ENCODE measurements at places on chromosomes 7 and 10.

GRCh38 chr10:102004376-102004775 is 51.6 kb downstream of the ARMH3 start:
- DNase-seq = no peak

DNA sequence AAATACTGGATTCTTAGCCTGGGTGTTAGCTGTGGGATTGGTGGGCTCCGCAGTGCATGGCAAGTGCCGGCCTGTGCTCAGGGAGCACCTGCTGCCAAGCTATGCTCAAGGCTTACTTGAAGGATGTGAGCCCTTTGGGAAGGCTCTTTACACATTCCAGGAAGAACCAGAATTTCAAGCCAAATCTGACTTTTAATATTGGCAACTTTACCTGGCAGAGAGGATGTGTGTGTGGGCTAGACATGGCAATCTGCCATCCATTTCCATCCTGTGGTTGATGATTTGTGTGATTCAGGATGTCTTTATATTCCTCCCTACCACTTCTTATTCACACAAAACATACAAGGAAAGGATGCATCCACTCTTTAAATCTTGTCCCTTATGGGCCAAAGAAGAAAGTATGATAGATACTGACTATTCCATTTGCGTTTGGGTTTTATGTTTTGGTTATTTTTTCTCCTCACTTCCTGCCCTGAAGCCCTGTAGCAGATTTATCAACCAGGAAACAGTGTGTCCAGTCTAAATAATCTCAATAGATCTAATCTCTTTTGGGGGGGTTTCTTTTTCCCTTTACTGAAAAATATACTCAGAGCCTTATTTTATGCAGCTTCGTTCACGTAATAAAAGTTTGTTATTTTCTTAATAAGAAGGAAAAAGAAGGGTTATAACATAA is 247.1 kb downstream of the COBL start:
- no peak for DNase-seq

DNA sequence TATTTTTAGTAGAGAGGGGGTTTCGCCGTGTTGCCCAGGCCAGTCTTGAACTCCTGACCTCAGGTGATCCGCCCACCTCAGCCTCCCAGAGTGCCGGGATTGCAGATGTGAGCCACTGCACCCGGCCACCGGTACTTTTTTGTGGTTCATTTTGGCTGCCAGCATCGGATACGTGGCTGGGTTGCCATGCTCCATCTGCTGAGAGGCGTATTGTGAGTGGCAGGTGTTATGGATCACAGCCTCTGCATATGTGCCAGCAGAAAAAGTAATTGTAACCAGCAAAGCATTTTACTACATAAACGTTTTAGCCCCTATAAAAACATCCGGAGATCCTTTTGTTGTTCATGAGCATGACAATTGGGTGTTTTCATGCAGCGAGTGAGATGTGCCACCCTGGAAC is 7.1 kb downstream of the FOXK1 start:
- no peak for DNase-seq

GRCh38 chr7:80830584-80831285 is 88.1 kb downstream of the SEMA3C start:
- no peak for DNase-seq

- DNase-seq = no peak
Measured at GRCh38 chr7:84712374-84713121, 474.3 kb downstream of the SEMA3D start.

GRCh38 chr7:26398427-26398755 is 106.7 kb downstream of the SNX10 start:
- no peak for DNase-seq

DNA sequence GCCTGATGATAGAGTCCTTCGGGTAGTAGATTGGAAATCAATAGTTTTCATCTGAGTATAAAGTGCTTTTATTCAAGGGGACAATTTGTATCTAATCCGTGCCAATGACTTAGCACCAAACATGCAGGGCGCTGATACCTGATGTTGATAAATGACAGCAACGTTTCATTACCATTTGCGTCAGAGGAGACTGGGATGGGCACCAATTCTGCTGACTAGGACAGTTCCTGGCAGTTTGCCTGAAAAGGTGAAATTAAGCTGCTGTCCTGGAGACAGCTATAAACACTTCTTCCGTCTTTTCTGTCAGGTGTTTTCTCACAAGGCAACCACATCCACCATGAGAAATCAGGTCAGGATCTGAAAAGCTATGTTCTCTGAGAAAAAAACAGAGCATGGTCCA is 1136.4 kb downstream of the TYW1 start:
- DNase-seq = no peak

- no peak for DNase-seq
Measured at GRCh38 chr7:128203710-128204214, 37.3 kb upstream of the LEP start.

- DNase-seq = no peak
Measured at GRCh38 chr10:114684822-114685209, 26.7 kb upstream of the ABLIM1 start.

DNA sequence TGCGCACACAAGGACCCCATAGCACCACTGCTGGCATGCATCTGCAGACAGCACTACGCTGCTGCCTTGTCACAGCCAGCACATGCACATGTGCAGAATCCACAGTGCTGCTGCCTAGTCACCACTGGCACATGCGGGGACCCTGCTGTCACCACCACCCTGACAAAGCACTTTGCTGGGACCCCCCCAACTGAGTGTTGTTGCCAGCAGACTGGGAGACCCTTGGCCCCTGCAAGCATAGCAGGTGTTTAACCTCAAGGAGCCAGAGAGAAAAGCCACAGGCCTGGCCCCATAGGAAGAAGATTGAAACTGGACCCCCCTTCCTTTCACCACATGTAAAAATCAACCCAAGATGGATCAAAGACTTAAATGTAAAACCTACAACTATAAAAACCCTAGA is 211.2 kb downstream of the ITGB1 start:
- no peak for DNase-seq

DNA sequence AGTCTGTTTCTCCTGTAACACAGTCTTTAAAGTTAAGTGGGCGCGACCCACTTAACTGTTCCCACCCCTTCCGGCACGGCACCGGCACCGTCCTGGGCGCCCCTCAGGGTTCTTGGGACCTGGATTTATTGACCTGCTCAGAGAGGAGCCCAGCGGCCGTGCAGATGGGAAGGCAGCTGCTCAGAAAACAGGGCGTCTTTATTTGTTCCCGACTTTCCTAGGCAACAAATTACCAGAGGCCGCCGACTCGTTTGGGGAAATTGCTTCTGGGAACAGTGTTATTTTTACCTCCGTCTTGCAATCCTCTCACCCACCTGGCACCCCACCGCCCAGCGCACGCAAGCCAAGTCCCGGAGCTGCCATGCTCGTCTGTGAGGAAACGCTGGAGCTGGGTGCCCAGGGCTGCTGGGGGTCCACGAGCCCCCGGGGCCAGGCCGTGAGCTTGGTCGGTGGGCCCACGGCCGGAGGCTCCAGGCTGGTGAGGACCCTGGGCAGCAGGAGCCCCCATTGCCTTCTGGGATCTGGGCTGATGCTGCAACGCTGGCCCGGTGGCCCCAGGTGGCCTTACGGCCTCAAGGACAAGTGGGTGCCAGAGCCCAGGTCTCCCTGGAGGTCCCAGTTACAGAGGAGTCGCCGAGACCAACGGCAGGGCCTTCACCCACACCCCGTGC is 14.9 kb upstream of the ADGRA1 start:
- DNase-seq = no peak

- DNase-seq = no peak
Measured at GRCh38 chr7:154304231-154304630, 252.0 kb downstream of the DPP6 start.

DNA sequence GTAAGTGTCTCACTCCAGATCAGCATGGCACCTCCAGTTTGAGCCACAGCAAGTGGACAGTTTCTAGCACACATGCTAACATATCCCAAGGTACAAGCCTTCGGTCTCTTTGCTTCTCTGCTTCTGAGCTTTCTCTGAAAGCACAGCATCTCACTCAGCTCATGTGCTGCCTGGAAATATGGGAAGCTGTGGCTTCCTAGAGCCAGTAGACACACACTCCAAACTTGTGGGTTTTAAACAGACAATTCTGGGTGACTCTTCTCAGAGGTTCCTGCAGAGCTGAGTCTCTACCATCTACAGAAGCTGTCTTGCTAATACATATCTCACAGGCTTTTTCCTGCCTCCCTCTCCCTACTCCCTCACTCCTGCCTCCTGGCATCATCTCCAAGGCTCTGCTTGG is 23.9 kb upstream of the TMEM273 start:
- DNase-seq = no peak

DNA sequence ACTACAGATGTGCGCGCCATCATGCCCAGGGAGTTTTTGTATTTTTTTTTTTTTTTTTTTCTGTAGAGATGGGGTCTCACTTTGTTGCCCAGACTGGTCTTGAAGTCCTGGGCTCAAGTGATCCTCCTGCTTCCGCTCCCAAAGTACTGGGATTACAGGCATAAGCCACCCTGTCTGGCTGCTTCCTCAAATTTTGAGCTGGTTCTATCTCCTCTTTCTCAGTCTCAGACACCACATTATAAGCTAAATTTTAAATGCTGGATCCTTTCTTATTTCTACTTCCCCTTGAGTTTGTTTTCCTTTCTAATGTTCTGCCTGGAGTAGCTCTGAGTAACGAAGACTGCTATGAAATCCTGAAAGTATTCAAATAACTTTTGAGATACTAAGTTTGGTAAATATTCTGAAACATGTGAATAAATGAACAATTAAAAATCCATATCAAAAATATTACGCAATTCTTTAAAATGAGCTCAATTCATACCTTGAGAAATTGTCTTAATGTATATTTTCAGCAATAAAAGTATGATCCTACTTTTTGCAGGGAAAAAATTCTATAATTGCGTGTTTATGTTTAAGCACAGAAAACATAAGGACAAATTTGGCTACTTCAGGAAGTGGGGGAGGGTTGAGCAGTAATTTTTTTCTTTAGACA is 15.0 kb downstream of the TCAF1 start:
- DNase-seq = no peak

- DNase-seq = no peak
Measured at GRCh38 chr10:7312488-7312857, 98.4 kb downstream of the SFMBT2 start.

DNA sequence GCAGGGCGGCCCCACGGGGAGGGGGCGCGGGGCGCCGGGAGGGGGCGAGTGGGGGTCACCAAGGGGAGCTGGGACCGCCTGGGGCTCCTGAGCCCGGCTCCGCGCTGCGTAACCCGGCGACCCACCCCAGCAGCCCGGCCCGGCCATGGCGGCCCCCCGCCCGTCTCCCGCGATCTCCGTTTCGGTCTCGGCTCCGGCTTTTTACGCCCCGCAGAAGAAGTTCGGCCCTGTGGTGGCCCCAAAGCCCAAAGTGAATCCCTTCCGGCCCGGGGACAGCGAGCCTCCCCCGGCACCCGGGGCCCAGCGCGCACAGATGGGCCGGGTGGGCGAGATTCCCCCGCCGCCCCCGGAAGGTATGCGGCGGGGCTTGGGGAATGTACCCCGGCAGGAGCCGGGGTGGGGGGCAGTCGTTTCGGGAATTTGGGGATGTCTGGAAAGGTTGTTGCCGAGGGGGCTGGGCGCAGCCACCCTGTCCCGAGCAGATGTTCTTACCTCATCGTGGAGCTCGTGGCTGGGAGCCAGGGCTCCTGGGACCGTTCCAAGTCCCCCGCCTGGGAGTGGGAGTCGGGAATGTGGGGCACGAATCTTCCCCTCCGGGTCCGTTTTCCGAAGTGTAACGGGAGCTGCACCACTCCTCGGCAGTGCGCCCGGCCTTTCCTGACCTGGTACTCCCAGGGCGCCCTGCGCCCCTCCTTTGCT is 431 bp downstream of the ZYX start:
- no peak for DNase-seq

DNA sequence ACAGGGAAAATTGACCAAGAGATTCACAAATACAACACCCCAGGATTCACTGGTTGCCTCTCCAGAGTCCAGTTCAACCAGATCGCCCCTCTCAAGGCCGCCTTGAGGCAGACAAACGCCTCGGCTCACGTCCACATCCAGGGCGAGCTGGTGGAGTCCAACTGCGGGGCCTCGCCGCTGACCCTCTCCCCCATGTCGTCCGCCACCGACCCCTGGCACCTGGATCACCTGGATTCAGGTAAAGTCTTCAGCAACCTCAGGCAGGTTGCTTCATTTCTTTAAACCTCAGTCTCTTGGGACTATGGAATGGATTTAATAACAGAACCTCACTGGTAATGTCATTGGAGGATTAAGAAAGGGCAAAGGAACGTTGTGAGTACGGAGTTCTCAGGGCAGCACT is 206.9 kb upstream of the C7orf33 start:
- DNase-seq = no peak

DNA sequence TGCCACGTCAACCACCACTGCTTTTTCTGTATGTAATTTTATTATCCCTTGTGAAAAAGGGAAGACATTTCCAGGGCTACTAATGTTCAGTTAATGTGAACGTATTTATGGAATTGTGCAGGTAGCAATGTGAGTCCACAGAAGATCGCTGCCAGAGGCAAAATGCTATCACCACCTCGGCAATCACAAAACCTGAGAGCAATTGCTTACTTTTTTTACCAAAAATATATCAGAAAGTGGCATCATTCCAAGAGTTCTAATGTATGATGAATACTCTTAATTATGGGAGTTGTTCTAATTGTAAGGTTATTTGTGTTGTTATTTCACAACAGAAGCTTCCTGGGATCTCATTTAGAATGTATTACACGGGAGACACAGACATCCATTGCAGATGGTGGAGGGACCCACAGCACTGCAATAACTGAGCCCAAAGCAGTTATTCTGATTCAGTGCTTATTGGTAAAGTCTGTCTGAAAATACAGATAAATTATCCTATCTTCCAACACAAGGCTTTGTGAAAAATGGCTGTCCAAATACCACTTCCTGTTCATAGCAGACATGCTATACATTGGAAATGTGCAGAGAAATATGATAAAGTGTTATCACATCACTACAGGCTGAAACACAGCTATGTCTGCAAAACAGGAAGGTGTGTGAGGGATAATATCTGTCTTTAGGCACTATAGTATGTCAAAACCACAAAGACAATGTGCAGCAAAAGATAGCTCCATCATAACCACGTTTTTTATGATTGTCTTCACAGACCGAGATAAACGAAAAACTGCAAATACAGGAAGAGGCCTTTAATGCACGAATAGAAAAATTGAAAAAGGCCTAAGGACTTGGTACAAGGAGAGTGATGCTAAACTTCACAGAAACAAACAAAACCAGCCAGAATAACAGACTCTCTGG is 102.7 kb downstream of the CABCOCO1 start:
- DNase-seq = no peak

GRCh38 chr7:74233655-74234285 is 20.4 kb downstream of the RFC2 start:
- no peak for DNase-seq

DNA sequence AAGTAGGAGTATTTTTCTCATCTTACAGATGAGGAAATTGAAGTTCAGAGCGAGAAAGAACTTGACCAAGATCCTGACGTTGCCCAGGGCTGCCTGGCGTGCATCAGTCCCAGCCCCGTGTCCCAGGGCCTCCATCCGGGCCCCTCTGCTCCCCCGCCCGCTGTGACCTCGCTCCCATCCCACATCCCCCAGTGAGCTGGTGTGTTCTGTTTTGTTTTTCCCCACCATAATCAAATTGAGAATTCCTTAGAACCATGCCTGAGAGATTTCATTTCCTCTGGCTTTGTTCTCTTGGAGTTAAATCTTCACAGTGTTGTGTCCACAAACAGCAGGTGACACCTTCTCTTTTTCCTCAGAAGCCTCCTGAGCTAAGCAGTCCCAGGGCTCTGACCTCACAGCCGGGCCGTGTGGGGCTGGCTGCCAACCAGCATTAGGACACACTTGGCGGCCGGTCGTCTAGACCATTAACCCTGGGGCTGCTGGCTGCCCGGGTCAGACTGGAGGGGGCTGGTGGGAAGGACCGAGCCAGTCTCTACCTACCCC is 44.3 kb downstream of the PFKP start:
- DNase-seq = no peak
